ENCODE measurements at places on chromosomes 1 and 21.

GRCh38 chr1:25858494-25858893, 763 bp downstream of the AUNIP start:
- DNase-seq: no peak

- DNase-seq: no peak
Measured at GRCh38 chr1:193359631-193360030, 173.2 kb upstream of the B3GALT2 start.

GRCh38 chr21:42437786-42438185, 34.1 kb downstream of the UBASH3A start:
- no peak for DNase-seq

DNA sequence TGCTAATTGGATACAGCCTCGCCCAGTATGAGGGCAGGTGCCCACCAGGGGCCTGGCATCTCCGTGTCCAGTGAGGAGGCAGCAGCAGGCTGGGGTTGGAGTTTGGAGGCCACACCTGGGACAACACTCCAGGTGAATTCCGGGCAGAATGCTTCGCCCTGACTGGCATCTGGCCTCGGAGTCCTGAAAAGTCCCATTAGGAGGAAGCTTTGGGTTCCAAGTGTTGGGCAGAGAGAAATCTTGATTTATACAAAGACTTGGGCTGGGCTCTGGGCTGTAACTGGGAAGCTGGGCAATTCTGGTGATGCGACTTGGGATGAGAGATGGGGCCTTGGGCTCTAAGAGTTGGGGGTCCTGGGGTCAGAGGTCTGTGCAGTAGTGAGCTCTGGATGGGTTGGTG, 48.1 kb upstream of the CSF3R start:
- no peak for DNase-seq

DNA sequence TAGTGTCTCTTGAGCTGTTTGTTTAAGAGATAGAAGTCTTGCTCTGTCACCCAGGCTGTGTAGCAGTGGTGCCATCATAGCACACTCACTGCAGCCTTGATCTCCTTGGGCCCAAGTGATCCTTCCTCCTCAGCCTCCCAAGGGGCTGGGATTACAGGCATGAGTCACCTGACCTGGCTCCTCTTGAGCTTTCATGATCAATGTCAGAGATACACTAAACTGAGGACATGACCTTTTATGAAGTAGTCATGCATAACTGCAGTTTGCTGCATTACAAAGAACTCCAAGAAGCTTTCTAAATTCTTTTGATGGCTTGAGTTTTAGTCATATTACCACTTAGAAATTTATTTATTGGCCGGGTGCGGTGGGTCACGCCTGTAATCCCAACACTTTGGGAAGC, 77.7 kb downstream of the CC2D1B start:
- DNase-seq: no peak

GRCh38 chr1:235996048-235996785, 68.7 kb downstream of the NID1 start:
- DNase-seq: no peak

DNA sequence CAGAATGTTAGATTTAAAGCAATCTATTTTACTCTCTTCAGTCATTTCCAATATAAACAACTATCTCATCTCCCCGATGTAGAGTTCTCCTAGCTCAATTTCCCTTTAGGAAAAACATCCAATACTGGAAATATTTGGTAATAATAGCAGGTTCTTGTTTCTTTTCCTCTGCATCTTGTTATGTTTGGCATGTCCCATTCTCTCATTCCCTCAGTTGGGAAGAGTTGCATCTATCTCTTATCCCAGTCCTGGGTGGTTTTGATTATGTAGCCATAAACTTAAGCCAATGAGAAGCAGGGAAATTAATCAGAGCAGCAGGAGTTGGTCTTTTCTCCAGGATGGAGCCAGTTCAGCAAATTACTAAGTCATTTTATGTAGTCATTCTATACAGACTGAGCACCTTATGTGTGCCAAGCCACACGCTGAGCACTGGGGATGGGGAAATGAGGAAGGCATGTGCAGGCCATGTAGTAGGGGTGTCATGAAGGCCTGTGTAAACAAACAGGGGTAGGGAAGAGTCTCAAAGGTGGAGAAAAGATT, 418.2 kb upstream of the NFIA start:
- DNase-seq: no peak
